ENCODE measurements at places on chromosomes 3 and 15.

GRCh38 chr15:93025625-93025982 is 63.4 kb downstream of the RGMA start:
- no peak for DNase-seq

- DNase-seq, result no peak
These were observed 691.1 kb downstream of the DIPK2A start for GRCh38 chr3:144662729-144663128.

- no peak for DNase-seq
These were observed 317.4 kb downstream of the NAALADL2 start for GRCh38 chr3:175176556-175176955.

DNA sequence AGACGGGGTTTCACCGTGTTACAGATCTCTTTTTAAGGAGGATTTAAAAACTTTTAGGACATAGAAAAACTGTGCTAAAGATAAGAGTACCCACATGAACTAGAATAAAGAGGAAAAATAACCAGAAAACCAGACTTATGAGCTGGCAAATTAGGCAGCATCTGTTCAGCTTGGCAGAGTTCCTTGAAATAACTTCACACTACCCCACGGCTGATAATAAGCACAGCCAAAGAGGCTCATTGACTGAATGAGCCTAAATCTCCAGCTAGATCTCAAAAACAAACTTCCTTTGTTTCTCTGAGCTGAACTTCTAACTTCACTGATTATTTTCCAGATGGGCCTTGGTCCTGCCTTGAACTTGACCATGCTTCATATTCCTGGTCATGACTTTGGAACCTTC is 26.7 kb upstream of the PIK3R4 start:
- peak; percentile 42 for DNase-seq

GRCh38 chr3:131526801-131527347 is 24.1 kb upstream of the MRPL3 start:
- DNase-seq, result peak; percentile 28

GRCh38 chr3:65623362-65623761 is 415.4 kb downstream of the MAGI1 start:
- DNase-seq, result no peak

DNA sequence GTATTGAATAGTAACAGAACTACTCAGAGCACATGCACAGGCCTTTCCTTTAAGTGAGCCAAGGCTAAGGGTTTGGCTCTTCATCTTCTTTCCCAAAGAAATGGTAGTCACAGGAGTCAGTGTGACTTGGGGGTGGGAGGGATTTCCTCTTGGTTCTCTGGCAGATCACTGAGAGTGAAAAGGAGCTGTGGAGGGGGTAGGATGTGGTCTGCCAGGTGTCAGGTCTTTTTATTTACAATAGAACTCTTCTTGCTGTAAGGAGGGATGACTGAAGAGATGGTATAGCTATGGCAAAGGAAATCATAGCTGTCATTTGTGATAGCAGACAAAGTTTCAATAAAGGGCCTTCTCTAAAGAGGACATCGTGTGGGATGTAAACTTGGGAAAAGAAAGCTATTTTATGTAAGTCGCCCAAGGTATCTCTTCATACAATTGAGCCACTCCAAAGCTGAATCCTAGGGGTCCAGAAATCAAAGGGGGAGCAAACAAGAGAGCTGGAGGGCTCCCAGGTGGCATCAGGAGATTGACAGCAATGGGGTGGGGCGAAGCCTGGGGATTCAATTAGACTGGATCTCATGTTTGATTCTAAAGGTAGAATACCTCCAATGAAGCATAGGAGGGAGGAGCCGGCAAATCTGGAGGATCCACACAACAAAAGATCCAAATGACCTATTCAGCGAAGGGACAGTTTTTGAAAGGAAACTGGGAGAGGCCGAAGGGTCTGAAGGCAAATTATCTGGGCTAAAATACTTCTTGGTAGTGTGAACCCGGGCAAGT is 20.0 kb upstream of the CHD2 start:
- no peak for DNase-seq

DNA sequence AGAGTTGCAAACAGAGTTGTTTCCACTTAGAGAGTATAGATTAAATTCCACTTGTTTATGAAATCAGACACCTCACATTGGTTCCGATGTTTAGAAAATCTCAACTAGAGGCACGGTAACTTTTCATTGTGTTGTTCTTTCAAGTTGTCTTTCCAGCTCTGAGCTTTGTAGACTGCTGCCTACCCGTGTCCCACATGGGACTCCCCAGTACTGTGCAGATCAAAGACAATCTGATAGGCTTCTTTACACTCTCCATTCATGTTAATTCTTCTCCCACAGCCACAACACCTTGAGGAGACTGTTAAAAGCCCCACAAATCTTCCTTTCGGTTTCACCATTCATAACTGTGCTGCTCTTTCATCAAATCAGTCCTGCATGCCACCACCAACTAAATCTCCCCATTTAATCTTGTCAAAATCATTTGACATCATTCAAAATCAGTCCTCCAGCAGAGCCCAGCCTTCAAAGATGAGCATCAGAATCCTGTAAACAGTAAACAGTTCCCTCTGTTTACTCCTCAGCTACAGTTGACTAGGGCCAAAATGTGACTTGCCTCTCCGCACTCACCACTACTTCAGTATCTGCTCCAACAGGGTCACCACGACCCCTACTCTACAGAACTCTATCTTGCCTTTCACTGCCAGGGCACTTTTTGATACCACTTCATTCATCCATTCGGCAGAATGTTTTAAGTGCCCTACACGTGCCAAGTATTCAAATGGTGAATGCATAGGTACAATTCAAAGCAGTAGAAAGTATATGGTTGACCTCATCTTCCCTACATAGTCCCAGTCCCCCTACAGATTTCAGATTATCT is 8.3 kb downstream of the ANXA2 start:
- DNase-seq, result no peak

DNA sequence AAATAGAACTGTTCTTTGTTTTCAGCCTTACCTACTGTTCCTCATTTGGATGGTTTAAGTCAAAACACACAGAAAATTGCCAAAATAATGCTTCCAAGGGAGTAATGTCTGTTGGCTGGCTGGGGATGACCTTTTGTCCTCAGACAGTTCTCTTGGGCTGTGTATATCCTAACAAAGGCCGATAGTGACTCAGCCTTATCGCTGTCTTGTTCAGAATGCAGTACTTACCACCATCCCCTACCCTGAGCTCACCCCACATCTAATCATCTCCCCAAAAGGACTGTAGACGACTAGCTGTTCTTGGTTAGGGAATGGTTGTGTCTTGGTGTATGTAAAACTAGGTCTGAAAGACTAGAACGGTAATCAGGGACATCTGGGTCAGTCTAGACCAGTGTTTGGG is 35.0 kb downstream of the RAB11A start:
- no peak for DNase-seq

DNA sequence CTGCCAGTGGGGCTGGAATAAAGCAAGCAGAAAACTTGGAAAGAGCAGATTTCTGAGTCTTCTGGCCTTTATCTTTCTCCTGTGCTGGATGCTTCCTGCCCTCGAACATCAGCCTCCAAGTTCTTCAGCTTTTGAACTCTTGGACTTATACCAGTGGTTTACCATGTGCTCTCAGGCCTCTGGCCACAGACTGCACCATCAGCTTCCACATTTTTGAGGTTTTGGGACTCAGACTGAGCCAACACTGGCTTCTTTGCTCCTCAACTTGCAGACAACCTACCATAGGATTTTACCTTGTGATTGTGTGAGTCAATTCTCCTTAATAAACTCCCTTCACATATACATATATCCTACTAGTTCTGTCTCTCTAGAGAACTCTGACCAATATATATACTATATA is 706.6 kb downstream of the NR2F2 start:
- no peak for DNase-seq

DNA sequence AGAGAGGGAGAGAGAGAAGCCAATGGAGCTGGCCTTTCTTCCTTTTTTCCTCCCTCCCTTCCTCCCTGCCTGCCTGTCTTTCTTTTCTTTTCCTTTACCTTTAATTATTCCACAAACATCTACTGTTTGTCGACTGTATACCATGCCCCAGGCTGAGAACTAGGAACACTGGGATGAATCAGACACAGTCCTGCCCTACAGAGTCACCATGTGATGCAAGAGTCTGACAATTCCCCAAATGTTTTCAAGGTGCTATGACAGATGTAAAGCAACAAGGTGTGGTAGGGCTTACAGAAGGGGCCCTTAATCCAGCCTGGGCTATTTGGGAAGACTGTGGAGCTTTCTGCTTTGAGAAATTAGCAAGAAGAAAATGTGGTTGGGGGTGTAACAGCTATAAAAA is 4.0 kb upstream of the SPSB4 start:
- no peak for DNase-seq

- DNase-seq, result no peak
These were observed at the start of gene SLC27A2 for GRCh38 chr15:50181969-50182218. SLC27A2 (plus strand) TSS chr15:50182196; CDS start chr15:50182428, 232 bp downstream.

Measured in NCI-H446 treated with DMSO at 0.1 percent for 48 hours (cell line).